ENCODE measurements at places on chromosomes 7 and 10.

DNA sequence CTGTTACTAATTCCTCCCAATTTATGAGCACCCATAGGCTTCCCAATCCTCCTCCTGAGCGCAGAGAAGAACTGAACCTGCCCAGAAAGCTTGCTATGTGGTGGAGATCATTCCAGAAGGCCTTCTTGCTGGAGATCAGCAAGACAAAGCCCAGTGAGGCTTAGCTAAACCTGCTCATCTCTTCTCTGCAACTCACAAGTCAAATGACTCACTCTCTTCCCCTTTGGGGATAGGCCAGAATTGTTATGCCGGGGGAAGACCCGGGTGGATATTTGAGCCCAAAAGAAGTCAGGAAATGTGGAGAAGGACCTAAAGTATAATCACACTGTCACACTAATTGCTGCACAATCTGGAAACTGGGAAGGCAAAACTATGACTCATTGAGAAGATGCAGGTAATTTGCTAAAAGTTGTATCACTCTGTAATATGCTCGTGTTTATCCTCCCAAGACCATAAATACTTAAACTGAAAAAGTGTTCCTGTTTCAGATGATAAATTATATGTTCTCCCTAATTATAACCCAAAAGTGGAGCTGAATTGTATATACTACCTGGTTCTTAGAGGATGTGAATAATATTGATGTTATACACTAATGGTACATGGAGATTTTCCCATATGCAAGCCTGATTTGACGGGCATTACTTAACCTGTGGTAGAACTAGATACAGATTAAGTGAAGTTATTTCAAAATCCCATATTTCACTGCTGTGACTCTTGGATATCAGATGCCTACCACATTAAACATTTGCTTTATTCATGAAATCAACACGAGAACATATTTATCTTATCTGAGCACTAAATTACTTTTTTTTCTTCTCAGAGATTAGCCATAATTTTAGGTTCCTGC, 6.4 kb downstream of the NEBL start:
- no peak for DNase-seq

DNA sequence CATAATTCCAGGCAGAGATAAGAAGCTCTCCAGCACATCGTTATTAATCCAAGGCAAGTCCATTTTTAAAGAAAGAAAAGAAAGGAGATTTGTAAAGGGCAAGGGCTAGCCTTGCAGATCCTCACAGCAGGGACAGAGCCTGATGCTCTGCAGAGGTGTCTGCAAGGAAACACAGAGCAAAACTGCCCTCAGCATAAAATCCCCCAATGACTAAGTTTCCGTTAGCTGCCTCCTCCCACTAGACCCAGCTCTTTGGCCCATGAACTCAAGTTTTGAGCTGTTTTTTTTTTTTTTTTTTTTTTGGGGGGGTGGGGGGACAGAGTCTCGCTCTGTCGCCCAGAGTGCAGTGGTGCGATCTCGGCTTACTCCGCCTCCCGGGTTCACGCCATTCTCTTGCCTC, 300.7 kb downstream of the MTERF1 start:
- DNase-seq: no peak

- DNase-seq: no peak
These were observed 38.0 kb downstream of the WIPI2 start for GRCh38 chr7:5228066-5228465.

GRCh38 chr10:126331101-126331500, 57.2 kb downstream of the ADAM12 start:
- no peak for DNase-seq

- no peak for DNase-seq
These were observed 116.6 kb upstream of the GALNT17 start for GRCh38 chr7:71015252-71015900.

GRCh38 chr7:94095316-94096009, 91.3 kb upstream of the BET1 start:
- DNase-seq: no peak

DNA sequence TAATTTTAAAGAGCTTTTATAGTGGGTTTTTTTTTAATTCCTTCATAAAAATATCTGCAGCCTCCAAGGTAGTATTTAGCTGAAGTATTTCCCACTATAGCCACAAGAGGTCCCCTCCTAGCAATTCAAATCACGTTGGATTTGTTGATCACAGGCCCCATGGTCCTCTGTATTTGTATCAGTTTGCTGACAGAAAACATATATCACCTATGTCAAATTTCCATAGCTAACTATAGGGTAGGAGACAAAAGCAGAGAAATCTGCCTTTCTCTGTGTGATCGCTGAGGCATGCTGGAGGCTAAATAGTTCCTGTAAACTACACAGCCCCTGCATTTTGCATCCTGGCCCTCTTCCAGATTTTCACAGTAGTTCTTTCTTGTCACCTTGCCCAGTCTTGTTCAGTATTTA, 1.7 kb upstream of the CTNNA3 start:
- DNase-seq: peak; percentile 70

- DNase-seq: no peak
These were observed 39.0 kb downstream of the TAF3 start for GRCh38 chr10:7857262-7857661.

GRCh38 chr7:100061518-100062193, 12.1 kb downstream of the ZSCAN21 start:
- DNase-seq: no peak

DNA sequence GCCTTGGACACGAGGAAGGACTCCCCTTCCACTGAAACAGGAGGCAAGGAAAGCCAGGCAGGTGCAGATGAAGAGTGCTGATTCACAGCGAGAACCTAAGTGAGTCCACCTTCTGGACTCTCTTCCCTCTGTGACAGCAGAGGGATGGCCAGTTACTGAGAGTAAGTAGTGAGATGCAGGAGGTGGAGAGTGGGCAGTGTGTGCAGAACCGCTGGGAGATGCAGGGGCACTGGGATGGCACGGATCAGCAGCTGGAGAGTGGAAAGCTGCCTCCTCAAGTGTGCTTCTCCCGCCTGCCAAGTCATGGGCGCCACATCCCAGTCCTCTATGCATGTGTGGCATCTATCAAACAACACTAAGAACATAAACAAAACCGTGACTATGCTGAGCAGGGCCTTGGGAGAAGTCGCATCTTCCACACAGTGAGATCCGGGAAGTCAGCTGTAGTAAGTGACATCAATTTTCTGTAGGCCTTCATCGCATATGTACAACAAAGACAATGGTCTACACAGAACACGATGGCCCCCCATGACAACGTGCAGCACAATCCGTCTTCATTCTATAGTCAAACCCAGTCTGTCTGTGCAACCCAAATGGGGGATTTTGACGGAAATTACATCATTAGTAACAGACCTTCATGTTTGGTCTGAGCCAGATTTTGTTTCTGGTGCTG, 217.4 kb upstream of the KLF14 start:
- DNase-seq: no peak

- peak; percentile 62 for DNase-seq
These were observed 63.2 kb upstream of the TOMM7 start for GRCh38 chr7:22885797-22886261.

DNA sequence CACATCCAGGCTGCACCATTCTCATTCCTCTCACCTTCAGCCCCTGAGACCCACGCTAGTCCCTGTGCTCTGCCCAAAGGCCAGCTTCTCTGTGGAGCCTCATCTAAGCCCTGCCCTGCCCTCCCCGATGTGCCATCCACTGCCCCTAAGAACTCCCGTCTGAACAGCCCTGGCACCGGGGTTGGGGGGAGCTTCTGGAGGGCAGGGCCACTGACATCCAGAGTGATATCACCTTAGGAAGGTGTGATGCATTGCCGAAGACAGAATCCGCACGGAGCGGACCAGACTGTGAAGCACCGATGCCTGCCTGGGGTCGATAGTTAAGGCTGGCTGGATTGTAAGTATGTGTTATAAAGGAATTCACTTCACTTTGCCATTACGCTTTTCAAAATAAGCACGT, 511.0 kb downstream of the PTPRN2 start:
- no peak for DNase-seq

DNA sequence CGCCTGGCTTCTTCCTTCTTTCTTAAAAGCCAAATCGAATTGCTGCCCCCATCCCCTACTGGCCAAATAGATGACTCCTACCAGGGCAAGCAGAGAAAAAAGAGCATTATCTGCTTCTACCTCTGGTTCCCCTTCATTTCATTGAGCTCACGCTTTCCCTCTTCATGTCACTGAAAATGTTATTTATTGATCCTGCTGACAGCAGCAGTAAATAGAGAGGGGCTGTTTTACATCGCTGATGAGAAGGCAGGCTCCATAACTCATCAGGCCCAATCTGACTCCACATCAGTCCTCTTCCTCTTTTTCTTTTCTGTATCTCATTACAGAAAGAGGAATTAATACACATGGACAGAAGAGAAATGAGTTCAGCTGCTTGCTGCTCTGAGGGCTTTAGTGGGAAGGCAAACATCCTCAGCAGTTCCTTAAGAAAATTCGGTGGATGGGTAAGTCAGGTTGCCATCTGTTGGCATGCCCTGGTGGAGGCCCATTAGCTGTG, 904.1 kb downstream of the KCNMA1 start:
- peak; percentile 5 for DNase-seq

DNA sequence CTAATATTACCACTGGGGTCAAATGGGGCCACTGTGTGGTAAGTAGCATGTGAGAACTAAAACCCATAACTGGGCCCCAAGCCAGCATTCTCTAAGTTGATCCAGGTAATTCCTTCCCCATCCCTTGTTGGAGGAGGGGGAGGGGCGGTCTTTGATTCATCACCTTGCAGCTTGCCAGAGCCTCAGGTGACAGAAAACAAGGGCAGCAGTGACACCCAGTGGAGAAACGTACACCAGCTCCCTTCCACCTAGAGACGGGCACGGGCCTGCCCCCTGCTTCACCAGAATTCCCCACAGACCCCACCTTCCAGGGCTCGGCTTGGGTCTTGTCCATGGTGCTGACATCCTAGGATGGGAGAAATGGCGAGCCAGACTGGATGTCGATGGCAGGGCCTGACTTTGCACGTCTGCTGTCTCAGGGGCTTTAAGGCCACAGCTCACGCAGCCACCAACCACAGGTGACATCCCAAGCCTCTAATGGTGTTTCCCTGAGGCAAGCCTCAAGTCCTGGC, 102.0 kb downstream of the STRA8 start:
- peak; percentile 77 for DNase-seq

- DNase-seq: no peak
These were observed 41.9 kb downstream of the DRGX start for GRCh38 chr10:49353895-49354566.

DNA sequence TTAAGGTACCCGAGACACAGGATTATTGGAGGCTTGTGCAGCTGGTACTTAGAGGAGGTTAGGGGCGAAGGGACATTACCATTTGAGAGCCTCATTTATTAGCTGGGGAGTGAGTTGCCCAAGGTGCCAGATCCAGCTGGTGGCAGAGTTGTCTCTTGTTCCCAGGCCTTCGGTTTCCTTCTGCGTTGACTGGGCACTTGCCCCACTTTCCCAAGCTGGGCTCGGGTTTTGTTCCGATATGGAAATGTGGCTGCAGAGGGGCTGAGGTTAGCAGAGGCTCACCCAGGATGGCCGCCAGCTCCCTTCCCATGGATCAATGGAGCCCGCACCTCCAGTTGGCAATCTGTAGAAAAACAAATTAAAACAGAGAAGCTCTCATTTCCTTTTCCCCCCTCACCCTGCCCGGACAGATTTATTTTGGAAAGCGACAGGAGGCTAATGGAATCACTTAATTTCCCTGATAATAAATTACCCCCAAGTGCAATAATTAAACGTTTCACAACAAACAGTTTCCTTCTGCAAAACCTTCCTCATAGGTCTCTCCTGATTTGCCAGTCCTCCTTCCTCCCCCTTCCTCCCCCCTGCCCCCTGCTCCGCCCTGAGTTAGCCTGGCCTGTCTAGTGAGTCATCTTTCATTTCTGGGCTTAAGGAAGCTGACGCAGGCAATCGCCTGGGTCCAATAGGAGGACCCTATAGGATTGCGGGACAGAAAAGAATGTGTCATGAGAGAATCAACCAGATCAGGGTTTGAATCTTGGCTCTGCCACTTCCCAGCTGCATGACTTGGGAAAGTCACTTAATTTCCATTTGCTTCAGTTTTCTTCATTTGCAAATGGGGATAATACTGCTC, 51.7 kb downstream of the ADRA2A start:
- peak; percentile 78 for DNase-seq

DNA sequence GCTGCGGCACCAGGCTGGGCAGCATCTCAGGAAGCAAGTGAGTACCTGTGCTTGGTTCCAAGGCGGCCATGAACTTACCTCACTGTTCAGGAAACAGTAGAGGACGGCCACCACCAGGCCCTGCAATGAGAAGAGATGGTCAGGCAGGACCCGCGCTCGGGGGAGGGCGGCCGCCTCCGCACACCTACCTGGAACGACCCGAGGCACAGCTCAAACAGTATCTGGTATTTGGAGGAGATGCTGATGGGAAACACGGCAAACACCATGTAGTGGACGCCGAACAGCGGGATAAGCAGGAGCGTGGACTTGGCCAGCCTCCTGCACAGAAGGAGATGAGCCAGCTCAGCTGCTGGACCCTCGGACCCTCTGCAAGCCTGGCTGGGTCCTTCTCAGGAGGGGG, 112.9 kb downstream of the VIPR2 start:
- no peak for DNase-seq

- DNase-seq: no peak
These were observed 50.5 kb downstream of the STRA8 start for GRCh38 chr7:135283959-135284638.

DNA sequence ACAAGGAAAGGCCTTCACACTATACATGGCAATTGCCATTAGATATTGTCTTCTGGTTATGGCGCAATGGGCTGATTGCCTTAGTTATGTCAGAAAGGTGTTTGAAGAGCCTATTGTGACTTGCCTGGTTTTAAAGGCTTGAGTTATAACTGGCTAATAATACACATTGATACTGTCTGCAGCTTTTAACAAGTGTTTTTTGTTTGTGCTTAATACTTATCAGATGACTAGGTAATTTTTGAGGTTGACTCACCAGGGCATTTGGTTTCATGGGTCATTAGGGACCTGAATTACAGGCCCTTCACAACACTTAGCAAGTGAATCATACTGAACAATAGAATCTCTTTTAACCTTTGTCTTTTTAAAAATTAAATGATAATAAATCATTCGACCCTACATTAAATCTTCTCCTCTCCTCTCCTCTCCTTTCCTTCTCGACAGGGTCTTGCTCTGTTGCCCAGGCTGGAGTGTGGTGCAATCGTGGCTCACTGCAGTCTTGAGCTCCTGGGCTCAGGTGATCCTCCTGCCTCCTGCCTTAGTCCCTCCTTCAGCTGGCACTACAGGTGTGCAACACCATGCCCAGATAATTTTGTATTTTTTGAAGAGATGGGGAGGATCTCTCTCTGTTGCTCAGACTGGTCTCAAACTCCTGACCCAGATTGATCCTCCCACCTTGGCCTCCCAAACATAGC, 196.3 kb downstream of the JCAD start:
- DNase-seq: no peak

GRCh38 chr7:44945479-44945878, 33.3 kb downstream of the MYO1G start:
- DNase-seq: no peak

DNA sequence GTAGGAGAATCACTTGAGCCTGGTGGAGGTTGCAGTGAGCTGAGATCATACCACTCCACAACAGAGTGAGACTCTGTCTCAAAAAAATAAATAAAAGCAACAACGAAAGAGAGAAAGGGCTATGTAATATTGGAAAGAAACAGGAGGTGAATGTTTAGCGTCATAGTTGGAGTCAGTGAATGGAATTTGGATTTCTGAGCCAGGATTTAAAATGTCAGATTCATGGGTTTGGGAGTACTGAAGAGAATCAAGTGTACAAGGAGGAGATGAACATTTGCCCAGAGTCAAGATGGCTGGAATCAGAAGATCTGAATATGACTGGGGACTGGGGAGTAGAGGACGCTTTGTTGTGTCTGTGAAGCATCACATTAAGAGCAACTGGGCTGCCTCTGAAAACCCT, 366.4 kb downstream of the GALNT17 start:
- no peak for DNase-seq

All from common myeloid progenitor, CD34-positive (primary cell).